ENCODE measurements at places on chromosomes 11 and 22.

DNA sequence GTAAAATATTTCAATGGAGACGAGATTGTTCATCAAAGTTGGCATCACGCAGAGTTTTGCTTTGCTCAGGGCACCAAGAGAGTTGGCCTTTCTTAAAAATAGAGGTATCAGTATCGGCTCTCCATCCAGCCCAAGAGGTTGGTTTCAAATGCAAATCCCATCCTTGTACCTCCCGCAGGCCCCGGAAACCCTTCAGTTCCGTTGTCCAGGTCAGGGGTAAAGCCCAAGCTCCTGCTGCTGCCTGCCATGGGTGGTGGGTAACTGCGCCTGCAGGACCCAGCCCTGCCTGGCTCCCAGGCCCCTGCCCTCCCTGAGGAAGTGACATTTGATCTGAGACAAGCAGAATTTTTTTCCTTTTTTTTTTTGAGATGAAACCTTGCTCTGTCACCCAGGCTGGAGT is 49.3 kb upstream of the RTL6 start:
- no peak for DNase-seq

- DNase-seq = peak; percentile 84
These were observed at the start of gene LRRC74B for GRCh38 chr22:21045585-21046294. TSS of gene LRRC74B (plus strand) at chr22:21045946. CDS start at chr22:21045987, 41 bp downstream.

GRCh38 chr11:26958005-26958701 is 35.8 kb upstream of the FIBIN start:
- no peak for DNase-seq

- no peak for DNase-seq
These were observed 549.3 kb downstream of the OPCML start for GRCh38 chr11:132982772-132983640.

DNA sequence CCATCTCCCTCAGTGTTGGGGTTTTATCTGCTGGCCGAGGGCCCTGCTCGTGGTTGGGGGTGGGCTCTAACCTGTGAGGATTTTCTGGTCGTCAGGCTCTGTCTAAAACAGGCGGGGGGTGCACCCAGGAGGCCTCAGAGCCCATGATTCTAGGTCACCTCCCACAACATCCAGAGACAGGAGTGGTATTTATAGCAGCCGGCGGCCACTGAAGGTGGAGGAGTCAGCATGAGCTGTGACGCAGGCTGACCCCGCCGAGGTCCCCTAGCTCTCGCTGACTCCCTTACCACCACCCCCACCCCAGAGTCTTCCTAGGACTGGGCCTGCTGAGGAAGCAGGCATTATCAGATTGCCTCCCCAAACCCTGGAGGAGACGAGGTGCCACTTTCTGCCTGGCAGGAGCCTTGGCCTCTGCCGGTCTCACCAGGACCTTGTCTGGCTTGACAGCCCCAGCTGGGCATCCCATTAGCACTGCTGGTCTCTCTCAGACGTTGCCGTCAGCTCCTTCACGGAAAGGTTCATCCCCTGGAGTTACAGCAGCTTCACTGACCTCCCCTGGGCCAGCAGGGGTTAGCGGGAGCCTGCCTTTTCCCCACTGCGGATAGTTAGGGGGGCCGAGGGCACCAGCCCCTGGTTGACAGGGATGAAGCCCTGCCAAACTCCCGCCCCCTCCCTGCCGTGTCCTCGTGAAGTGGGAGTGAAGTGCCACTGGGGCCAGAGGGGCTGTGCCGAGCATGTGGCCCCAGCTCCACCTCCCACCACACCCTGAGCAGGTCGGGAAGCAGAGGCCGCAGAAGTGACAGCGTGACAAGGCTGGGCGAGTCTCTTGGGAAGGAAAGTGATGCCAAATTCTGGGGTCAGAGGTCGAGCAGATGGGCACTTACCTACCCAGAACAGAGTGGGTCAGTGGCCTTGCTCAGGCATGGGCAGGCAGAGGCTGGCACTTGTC is 26.5 kb downstream of the DAGLA start:
- no peak for DNase-seq

- no peak for DNase-seq
These were observed 150.2 kb downstream of the SPON1 start for GRCh38 chr11:14112721-14113120.

GRCh38 chr11:15617126-15617525 is 502.4 kb downstream of the INSC start:
- no peak for DNase-seq

DNA sequence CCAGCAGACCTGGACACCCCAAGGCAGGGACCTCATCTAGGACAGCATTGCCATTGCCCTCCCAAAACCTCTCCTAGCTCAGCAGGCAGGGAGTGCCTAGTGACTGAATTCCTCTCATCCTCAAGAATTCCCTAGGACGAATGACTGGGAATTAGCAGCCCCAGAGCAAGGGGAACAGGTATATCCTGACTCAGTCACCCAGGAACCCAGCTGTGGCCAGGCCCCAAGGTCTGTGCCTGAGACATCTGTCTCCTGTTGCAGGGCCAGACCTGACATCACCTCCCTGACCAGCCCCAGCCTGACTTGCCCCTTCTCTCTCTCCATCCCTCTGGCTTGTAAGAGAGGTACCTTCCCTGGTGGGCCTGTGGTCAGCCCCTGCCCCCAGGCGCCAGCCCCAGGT is 39.0 kb upstream of the SUSD2 start:
- DNase-seq = no peak

- peak; percentile 39 for DNase-seq
These were observed 27.1 kb upstream of the TMPRSS4 start for GRCh38 chr11:118049771-118050170.

DNA sequence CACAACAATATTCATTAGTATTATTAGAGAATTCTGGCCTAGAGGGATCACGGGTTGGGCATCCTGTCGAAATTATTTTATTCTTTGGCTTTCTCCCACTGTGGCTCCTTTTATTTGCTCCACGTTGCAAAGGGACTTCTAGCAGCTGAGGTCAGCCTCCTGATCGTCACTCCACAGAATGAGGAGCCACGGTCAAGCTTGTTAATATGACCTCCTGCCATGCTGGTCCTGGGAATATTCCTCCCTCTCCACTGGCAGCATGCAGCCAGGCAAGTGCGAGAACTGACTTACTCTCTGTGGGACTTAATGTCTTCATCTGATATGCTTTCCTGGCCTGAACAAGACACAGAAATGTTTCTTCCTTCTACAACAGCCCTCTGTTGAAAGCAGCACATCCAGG is 20.9 kb downstream of the POU2AF3 start:
- DNase-seq = no peak

GRCh38 chr11:128627666-128628324 is 40.4 kb upstream of the ETS1 start:
- peak; percentile 67 for DNase-seq

DNA sequence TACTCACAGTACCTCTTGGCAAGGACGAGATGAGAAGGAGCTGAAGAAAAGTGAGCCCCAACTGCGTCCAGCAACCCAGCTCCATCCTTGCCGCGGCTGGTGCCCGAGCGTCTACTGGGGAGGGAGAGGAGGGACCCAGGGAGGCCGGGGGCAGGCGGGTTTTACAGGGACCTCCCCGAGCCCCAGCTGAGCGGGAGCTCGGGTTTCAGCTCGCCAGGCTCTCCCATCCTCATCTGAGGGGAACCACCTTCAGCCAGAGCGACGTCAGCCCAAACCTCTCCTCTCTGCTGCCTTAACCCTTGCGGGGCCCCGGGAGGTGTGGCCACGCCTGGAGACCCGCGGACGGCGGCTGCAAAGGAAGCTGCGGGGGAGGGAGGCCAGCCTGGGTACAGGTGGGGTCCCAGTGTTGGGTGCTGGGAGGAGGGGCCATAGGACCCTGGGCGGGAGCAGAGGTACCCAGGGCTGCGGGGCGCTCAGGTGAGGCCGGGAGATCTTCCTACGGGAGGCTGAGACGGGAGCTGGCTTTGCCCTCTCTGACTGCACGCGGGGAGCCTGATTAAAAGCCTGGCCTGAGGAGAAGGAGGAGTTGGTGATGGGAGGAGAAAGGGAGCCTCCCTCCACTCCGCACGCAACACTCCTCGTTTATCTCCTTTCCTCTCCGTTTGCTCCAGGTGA is at the start of gene PAMR1:
PAMR1 (minus strand) TSS at position 116 of the 675 bp plus-strand sequence; CDS start at position 85, 31 bp downstream.
- DNase-seq = no peak

- DNase-seq = no peak
These were observed 112.5 kb upstream of the SOX6 start for GRCh38 chr11:16468735-16469453.

- no peak for DNase-seq
These were observed 22.9 kb downstream of the RAB39A start for GRCh38 chr11:107951155-107951554.

DNA sequence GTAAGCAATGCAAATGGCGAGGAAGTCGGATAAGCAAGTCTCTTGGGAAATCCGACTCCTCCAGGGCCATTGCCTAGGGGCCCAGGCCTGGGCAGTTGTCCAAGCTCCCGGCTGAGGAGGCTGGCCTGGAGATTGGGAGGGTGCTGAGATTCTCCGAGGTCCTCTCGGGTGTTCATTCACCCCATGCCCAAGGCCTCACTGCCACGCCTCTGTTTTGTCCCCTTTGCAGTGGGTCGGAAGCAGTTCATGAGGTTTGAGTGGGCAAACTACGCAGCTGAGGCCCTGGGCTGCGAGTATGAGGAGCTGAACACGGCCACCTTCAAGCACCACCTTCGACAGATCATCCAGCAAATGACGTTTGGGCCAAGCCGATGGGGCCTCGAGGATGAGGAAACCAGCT is 81.3 kb downstream of the MYO18B start:
- DNase-seq = no peak
